Brain pericyte (primary cell): ENCODE measurements at places on chromosomes 1 and 21.

- DNase-seq, result no peak
These were observed 11.5 kb downstream of the YBEY start for GRCh38 chr21:46297338-46298271.

DNA sequence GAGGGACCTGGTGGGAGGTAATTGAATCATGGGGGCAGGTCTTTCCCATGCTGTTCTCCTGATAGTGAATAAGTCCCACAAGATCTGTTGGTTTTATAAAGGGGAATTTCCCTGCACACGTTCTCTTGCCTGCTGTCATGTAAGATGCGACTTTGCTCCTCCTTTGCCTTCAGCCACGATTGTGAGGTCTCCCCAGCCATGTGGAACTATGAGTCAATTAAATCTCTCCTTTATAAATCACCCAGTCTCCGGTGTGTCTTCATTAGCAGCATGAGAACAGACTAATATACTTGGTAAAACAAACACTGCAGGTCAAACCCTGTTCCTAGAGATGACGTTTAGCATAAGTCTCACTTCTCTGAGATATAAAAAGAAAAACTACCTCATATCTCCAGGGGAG lies 148.3 kb downstream of the MATN1 start:
- DNase-seq, result no peak

DNA sequence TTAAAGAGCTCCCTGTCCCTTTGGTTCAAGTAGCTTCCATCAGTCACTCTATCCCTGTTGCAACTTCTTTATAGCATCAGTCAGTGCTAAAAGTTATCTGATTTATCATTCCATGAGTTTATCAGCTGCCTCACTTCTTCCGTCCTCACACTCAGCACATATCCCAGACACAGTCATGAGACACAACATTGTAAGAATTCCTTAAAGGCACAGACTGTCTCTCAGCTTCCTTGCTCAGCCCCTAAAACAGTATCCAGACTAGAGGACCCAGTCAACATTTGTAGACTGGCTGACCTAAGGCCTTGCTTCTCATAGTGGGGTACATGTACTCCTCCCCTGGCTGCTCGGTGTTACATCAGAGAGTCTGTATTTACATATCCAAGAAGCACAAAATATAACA lies 164.9 kb upstream of the ADGRL2 start:
- no peak for DNase-seq

GRCh38 chr1:169491845-169492281 lies 6.1 kb upstream of the SLC19A2 start:
- DNase-seq, result no peak

DNA sequence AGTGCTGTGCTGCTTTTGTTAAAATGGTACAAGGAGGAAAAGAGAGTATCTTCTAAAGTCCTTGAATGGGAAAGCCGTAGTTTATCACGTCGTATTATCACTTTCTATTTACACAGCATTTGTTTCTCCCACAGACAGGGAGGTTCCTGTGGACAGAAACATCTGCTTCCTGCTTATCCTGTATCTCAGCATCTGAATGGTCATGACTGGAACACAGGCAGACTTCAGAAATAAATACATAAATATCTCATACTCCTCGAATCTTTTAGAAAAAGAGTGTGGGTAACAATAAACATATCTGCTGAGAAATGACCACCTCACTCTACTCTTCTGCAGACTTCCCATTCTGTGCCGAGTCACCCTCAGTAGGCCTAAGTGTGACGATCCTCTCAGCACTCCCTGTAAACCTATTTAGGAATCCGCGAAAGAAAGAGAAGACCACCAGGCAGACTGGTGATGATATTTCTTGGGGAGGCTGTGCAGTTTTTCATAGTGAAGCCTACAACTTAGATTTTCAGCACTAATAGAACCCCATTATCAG lies 393.5 kb downstream of the SMYD3 start:
- no peak for DNase-seq

GRCh38 chr1:160862203-160863060 lies at the start of gene CD244:
Gene CD244 (minus strand): TSS chr1:160862887. CDS start chr1:160862677, 210 bp downstream.
- DNase-seq, result no peak

- no peak for DNase-seq
These were observed 292.8 kb upstream of the B3GALT2 start for GRCh38 chr1:193479187-193479586.

- no peak for DNase-seq
These were observed 21.8 kb downstream of the C1orf52 start for GRCh38 chr1:85237613-85238012.
